ENCODE measurements at places on chromosomes 5 and 9.

DNA sequence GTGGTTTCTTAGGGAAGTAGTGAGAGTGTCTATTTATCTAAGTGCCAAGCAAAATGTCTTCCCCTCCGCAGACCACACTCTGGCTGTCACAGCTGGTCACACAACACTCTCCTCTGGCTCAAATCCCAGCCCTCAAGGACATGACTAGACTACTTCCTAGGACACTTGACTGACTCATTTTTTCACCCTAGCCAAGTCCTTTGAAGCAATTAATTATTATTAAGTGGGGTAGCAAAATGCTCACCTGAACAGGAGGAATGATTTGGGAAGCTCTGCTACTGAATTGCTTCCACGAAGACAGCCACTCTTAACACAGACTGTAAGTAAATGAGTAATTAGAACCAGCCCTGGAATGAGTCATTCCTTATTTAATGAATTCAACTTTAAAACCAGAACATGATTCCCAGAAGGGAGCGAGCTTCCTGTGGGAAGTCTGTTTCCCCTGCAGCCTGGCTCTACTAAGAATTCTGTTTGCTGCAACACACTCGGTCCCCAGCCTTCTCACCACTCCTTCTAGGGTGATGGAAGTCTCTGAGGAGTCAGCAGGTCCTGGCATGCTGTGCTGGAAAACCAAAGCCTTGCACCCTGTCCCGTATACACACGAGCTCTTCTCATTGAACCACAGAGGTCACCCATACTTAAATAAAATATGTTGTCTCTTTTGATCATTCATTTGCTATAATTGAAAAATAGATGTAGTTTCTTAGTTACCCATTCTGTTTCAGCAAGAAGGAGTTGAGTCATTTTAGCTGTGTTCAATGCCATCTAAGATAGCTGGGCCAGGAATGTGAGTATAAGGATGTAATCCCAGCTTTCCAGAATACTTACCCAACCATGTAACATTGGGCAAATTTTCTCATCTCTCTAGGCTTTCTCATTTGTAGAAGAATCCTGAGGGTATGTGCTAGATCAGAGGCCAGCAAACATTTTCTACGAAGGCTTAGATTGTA, 218.6 kb upstream of the RASEF start:
- no peak for DNase-seq

- DNase-seq = no peak
These were observed 190.2 kb downstream of the GABBR2 start for GRCh38 chr9:98518556-98518955.

DNA sequence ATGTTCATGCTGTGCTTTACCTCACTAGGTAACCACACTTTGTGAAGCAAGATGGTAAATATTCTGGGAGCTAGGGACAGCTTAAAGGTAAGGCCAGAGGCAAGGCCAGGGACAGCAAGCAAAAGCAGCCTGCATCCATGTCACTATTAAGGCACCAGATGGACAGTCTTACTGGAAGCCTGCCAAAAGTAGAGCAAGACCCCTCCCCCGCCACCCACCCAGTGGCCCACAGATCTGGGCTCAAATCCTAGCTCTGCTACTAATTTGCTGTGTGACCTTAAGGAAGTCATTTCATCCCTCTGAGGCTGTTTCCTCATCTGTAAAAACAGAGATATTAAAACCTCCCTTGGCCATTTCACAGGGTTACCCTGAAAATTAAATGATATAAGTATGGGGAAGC, 13.2 kb upstream of the ERMP1 start:
- DNase-seq = no peak

DNA sequence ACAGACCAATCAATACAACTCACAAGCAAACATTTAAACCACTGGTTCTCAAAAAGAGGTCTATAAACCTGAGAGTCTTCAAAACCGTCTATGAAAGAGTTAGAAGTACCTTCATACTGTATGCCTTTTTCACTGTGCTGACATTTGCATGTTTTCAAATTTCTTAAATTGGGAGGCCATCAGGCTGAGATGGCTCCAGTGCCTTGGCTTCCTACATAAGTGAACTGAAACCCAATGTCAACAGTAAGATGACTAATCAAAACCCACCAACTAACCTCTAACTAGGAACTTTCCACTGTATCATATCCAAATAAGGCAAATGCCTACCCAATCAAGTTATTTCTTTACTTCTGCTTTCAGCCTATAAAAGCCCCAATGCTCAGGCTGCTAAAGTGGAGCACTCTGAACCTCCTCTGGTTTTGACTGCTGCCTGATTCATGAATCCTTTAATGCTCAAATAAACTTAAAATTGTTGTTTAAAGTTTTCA, 35.1 kb downstream of the FAM13B start:
- DNase-seq = no peak

- no peak for DNase-seq
These were observed 3.7 kb upstream of the CEL start for GRCh38 chr9:133058071-133058470.
